ENCODE measurements at places on chromosomes 16 and 17. TPM values are rescaled to one million over a fixed set of nuclear protein-coding genes. Genes with fewer than 3 reads are reported as not detected.

Gene NSMCE1
- polyA plus RNA-seq = 209 TPM

Gene QPRT
- polyA plus RNA-seq = 0.15 TPM

Gene KCNJ12
- 0.18 TPM for polyA plus RNA-seq

Gene SCNN1B
- polyA plus RNA-seq = not detected
